ENCODE measurements at places on chromosomes 12 and 14.

DNA sequence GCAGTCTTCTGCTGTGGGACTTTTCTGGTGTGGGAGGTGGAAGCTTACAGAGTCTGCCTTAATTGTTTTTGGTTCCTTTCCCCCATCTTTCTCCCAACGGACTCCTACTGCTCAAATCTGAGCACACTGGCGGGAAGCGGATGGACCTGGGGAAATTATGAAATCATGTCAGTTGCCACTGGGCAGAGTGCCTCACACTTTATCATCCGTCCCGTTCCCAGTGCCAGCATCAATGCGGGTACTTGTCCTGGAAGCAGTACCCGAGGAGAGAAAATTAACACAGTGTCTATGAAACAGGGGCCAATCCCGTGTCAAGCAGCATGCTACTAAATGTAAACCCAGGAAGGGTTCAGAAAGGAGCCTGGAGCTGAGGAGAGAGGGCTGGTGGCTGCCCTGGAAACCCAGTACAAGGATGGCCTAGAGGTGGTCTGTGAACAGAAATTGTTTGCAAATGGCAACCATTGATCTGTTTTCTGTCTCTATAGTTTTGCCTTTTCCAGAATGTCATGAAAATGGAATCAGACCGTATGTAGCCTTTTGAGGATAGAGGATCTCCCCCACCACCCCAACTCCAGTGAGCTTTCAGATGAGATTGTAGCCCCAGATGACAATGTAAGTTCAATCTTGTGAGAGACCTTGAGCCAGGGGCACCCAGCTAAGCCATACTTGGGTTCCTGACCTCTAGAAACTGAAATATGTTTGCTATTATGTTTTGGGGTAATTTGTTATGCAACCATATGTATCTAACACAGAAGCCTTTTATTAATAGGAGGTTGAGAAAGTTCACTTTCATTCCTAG is 908 bp upstream of the CDKL1 start:
- DNase-seq: no peak

DNA sequence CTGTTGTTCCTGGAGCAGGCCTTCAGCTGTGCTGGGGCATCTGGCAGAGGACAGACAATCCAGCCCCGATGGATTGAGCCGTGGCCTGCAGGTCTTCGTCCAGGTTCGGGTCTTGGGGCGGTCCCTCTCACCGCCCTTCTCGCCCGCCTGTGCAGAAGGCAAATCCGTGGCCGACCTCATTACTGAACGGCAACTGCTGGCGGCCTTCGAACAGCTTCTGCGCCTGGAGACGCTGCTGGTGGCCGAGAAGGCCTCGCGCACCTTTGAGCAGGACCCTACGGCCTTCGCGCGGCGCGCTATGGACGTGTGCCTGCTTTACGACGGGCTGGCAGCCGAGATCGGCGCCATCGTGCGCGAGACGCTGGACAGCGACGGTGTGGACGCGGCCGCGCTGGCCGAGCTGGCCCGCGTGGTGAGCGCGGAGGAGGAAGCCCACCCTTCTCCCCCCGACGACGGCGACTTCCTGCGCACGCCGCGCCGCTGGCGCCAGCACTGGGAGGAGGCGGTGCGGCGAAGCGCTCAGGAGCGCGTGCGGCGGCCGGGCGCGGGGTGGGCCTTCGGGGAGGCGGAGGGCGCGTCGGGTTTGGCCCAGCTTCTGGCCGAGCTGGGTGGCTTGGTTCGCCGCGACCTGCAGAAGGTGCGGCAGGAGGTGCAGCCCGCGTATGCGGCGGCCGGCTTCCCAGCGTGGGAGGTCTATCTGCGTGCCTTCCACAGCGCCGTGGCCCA is 7.6 kb downstream of the EXOC3L4 start:
- no peak for DNase-seq

DNA sequence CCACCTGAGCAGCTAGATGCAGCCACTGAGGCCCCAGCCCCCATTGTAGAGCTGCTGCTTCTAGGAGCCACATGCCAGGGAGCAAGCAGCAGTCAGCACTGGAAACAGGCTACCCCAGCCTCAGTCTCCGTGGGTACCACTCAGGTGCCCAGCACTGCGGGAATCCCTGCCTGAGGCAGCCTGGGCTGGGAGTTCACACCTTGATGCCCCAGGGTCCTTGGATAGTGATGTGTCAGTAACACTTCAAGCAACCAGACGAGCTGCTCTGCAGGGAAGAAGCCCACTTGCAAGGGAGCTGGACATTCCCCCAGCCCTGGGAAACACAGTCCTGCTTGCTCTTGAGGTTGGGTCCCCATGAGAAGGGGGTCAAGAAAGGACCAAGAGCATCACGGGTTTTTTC is 90.7 kb downstream of the ZFP36L1 start:
- DNase-seq: no peak

DNA sequence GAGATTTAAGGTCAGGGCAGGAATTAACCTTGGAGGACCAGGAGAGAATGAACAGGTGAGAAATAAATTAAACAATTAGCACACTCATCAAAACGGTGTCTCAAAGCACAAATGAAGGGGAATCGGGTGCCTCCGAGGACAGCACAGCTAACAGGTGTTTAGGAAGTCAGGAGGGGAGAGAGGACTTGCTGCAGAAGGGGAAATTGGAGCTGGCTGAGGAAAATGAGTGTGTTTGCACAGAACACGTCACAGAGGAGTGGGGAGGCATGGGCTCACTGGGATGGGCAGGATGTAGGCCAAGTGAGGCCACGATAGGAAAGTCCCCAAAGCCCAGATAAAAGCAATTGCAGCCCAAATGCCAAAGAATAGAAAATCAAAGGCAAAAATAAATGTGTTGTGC is 121.7 kb downstream of the ZNF664 start:
- DNase-seq: no peak

GRCh38 chr12:93706824-93707223 is 29.6 kb downstream of the CRADD start:
- DNase-seq: no peak

DNA sequence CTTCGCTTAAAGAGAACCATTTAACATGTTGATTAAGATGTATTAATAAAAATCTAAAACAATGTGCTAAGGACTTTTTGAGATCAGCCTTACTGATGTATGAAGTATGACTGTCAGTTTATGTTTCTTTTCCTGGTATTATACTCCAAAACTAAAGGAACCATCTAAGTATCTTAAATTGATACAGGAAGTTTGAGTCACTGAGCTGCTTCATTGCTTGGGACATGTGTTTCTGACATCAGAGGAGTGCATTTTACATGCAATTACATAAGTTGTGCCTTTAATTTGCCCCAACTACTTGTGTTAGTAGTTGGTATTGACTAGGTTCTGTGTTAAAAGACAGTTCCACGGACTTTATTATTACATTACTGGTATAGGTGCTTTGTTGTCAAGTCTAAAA is 50.9 kb downstream of the PROX2 start:
- DNase-seq: no peak

DNA sequence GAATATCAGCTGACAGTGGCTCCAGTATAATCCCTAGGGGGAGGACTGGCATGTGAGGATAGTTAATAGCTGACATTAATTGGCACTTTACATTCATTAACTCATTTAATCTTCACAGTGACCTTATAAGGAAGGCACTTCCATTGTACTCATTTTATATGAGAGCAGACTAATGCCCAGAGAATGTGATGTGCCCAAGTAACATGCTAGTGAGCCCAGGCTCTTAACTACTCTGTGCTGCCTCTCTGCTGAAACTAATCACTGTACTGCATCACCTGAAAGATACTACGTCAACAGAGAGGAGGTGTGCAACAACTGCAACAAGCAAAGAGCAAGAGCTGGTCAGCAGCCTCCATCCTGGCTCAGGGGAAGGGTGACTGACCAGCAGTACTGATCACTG is 40.1 kb downstream of the GALNT4 start:
- DNase-seq: no peak
